ENCODE measurements at places on chromosomes 2 and 18.
A peak's percentile ranks its signal among the peaks of the same experiment; 100 is the strongest.

DNA sequence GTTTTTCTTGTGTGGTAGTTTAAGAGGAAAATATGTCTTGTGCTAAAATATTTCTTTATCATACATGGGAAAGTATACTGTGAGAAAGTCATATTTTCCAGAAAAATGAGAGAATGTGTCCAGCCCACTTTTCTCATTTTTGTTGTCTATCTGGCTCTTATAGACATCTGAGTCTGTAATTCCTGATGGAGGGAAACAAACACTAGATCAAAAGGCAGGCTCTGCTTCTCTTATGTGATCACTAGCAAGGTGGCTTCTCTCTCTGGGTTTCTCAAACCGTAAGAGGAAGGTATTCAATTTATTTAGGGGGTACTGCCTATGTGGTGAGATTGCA, 40.0 kb upstream of the PEX13 start:
- DNase-seq = no peak

GRCh38 chr18:3297025-3297984, 35.4 kb downstream of the MYL12B start:
- DNase-seq = peak; percentile 94

DNA sequence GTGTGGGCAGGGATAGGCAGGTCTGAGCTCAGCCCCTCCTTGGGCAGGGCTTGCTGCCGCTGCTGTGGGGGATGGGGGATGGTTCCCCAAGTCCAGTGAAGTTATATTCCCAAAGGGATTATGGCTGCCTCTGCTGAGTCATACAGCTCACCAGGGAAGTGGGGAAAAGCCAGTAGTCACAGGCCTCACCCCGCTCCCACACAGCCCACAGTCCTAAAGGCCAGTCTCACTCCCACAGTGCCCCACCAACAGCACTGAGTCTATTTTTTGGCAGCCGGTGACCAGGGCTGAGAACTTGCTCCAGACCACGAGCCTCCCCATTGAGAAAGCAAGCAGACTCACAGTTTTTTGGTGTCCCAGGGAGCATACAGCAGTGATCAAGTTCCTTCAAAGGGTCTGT, 173.3 kb downstream of the OSR1 start:
- DNase-seq = no peak

DNA sequence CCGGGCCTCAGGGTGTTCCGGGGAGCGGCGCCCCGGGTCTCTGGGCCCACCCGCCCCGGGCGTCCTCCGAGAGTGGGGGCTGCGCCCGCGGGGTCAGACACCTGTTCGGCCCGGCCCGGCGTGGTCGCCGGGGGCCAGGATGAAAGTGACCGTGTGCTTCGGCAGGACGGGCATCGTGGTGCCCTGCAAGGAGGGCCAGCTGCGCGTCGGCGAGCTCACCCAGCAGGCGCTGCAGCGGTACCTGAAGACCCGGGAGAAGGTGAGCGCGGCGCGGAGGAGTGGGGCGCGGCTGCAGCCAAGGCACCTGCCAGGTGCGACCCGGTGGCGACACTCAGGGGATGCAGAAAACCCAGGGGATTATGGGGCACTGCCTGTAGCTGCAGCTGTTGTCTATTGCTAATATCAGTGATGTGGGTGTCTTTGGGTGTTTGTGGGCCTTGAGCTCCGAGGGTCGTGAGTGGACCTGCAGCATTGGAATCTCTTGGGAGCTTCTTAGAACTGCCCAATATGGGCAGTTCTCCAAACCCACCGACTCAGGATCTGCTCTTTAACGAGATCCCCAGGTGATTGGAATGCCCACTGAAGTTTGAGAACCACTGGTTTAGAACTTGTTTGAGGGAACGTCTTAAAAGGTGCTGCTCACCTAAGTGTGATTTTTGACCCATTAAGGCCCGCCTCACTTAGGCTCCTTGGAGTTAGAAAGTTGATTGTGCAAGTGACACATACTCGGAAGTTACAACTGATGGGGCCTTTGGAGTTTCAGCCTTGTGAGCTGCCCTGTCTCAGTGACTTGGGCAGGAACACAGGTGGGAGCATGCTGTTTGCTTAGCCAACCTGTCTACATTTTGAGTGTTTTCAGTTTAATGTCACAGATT, 823 bp downstream of the PARD3B start:
- no peak for DNase-seq

DNA sequence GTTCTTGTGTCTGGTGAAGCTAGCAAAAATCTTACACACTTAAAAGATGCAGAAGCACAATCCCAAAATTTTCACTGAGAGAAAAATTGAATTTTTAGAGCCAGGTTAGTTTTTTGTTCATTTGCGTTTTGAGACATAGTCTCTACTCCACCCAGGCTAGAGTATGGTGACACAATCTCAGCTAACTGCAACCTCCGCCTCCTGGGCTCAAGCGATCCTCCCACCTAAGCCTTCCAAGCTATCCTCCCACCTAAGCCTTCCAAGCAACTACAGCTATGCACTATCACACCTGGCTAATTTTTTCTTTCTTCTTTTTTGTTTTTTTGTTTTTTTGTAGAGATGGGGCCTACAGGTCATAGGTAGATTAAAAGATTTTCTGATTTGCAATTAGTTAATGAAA, 113.1 kb upstream of the RAB6C start:
- DNase-seq = no peak

GRCh38 chr2:9398881-9399780, 24.2 kb downstream of the ITGB1BP1 start:
- no peak for DNase-seq

GRCh38 chr2:207289295-207290018, 123.7 kb upstream of the KLF7 start:
- DNase-seq = no peak

DNA sequence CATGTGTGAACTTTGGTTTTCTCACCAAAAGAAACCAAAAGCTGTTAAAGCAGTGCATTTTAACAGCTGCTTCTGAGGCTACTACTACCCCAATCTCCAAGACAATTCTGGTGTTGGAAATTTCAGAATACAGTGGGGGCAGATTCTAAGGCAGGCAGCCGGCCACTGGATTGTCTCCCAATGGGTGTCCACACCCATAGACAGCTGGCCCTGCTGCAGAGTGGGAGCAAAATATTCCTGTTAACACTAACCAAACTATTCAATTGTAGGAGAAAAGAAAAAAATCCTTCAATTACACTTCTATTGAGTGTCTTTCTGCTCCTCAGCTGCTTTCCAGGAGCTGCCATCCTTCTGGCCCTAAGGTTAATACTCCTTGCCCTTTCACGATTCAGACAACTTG, 223.7 kb downstream of the ALK start:
- no peak for DNase-seq

DNA sequence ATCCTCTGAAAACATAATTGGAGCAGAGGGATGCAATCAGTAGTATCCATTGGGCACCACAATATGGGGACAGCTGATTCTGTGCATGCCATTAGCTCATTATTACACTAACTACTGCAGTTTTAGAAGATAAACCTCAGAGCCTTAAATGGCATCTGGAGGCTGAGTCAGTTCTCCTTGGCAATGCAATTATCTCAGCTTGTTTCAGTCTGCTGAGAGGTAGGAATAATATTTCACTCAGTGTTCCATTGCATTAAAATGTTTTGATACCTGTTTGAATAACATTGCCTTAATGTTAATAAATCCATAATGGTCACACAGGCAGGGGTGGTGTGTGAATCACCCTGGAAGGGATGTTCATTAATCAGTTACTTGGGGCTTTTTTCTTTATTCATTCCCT, 309.6 kb downstream of the LRRTM1 start:
- no peak for DNase-seq

DNA sequence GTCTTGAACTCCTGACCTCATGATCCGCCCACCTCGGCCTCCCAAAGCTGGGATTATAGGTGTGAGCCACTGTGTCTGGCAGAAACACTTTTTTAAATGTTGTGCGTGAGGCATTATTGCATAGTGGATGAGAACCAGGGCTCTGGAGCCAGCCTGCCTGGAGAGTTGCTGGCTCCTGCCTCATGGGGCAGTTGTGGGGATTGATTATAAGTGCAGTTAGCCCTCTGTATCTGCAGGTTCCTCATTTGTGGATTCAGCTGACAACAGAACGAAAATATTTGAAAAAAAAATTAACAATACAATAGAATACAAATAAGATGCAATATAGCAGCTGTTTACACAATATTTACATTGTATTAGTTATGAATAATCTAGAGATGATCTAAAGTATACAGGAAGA, 129.4 kb upstream of the EML6 start:
- no peak for DNase-seq

- DNase-seq = no peak
These were observed 23.6 kb upstream of the GMCL1 start for GRCh38 chr2:69805887-69806286.

GRCh38 chr2:134399096-134399495, 145.2 kb downstream of the MGAT5 start:
- no peak for DNase-seq

DNA sequence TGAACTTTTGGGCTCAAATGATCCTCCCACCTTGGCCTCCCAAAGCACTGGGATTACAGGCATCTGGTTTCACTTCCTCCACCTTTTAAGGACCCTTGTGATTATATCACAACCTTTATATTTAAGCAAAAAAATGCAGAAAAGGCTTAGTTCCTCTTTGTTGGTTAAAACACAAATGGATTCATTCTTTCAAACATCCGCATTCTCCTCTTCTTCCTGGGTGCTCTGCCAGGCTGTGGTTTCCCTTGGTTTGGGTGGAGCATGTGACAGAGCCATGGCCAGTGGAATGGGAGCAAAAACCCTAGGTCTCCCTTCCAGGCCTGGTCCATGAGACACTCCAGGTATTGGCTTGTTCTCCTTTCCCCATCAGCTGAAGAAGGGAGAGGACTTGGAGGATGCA, 9.9 kb upstream of the SLC66A3 start:
- DNase-seq = no peak

DNA sequence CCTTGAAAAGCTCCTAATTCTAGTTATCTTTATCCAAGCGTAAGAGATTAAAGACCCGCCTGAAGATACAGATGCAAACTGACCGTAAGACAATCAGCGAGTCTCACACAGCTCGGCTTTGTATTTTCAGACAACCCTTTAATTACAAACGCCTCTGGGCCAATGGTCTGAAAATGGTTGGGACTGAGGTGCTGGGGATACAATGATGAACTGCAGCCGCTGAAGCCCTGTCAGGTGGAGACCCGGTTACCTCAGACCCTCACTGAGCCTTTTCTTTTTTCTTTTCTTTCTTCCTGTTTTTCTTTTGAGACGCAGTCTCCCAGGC, 715 bp upstream of the CFAP36 start:
- DNase-seq = no peak

- DNase-seq = no peak
These were observed 94.1 kb upstream of the SMAD7 start for GRCh38 chr18:49044898-49045297.

GRCh38 chr18:7941533-7941932, 374.4 kb downstream of the PTPRM start:
- no peak for DNase-seq

DNA sequence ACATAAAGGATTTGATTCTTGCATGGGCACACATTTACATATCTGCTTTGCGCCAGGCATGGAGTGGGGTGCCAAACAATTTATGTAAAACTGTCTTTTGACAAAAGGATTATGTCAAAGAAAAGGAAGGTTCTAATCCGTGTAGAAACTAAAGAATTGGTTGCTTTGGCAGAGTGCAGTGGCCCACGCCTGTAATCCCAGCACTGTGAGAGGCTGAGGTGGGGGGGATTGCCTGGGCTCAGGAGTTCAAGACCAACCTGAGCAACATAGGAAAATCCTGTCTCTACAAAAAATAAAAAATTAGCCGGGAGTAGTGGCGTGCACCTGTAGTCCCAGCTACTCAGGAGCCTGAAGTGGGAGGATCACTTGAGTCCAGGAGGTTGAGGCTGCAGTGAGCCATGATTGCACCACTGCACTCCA, 1.1 kb upstream of the MTERF4 start:
- DNase-seq = no peak

DNA sequence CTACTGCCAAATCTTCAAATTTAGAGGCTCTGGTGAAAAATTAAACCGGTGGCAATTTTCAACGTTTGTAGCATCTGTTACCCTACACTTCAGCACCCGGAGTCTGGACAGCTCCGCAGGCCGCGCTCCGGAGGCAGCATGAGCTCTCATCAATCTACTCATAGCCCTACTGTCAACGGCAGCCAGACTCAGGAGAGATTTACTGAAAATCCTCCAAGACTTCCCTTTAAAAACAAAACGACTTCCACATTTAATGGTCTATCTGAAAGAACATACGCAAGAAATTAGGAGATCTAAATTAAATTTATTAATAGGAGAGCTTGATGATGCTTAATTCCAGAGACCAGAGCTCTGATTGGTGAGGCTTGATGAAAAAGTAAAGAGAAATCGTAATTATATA, 970 bp upstream of the ADCYAP1 start:
- DNase-seq = no peak

GRCh38 chr2:11530864-11531465, 2.9 kb upstream of the GREB1 start:
- DNase-seq = no peak

DNA sequence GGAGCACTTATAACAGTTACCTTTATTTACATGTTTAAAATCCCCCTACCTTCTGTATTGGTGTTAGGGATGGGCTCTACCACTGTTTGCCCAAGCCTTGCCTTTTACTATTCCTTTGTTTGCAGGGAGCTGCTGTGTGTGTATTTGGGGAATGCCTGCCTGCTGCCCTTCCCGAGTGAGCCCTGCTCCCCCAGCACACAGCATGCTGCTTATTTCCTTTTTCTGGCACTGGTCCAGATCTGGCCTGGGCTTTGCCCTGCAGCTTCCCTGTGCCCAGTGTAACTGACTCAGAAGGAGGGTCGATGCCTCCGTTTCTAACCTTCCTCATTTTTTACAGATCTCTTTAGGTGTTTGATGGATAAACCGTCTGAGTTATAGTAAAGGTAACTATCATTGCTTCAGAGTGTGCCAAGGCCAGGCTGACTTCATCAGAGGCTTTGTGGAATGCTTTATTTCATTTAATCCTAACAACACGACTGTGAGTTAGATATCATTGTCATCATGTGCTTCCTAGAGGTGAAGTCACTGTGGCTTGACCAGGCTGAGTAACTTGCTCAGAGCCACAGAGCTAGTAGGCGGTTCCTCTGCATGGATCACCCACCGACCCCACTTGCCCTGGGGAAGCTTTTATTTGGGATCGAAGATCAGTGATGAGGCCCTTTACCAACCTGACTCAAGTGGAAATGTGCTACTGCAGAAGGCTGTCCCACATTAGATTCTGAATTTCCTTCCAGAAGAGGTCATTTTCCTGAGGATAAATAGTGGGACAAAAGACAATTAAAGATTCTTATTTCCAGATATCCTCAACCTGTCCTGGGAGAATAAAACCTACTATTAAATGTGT, 238.8 kb downstream of the ZNF407 start:
- no peak for DNase-seq

DNA sequence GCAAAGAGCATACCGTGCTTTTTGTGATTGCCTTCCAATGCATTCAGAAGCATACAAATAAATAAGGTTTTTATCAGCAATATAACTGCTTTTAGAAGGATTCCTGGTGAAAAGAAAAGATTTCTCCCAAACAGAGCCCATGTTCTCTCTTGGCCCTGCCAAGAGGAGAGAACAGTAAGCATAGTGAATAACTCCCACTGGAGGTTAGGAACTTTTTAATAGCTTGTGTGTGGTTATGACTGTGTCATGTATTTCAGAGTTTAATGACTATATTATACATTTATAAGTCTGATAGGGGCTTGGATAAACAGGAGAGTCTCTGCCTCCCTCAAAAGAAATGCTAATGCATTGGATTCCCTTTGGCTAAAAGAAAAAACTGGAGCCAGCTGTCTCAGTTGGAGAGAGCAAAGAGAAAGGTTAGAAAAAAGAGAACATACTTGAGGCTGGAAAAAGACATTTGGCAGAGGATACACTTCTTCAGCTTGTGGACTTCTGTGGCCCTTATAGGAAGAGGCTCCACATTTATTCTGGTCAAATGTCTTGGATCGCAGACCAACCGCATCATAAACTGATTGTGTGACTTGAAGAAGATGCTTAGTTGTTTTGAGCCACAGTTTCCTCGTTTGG, 63.0 kb upstream of the SPRED2 start:
- no peak for DNase-seq
